ENCODE measurements at places on chromosomes 3 and 15.

DNA sequence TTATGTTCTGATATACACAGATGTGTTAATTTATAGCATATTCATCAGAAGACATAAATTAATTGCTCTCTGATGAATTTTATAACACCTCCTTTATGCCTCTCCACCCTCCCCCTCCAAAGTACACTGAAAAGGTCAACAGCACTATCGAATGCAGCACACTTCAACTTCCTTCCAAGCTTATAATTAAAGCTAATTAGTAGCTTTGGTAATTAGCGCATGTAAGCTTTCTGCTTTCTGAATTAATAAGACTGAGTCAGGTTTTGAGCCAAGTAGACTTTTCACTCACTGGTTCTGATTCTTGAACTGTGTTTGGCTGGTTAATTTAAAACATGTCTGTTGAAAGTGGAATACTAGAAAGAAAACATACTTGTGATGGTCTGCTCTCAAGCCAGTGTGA, 760.8 kb upstream of the CFAP20DC start:
- DNase-seq = no peak

DNA sequence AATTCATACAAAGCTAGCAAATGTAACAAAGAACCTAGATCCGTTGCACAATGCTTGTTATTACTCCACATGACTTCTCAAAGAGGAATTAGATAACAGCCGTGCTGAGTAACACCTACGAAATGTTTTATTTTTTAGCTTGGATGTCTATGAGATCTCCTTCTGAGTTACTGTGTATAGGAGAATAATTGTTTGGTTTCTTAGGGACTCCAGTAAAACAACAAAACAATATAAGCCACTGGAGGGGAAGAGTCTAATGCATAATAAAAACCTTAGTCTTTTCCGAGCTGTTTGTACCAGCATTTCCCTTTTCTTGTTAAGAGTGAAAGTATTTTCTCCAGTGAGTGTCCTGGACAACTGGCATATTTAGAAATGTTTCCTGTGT, 15.6 kb downstream of the SNAP23 start:
- DNase-seq = peak; percentile 82

DNA sequence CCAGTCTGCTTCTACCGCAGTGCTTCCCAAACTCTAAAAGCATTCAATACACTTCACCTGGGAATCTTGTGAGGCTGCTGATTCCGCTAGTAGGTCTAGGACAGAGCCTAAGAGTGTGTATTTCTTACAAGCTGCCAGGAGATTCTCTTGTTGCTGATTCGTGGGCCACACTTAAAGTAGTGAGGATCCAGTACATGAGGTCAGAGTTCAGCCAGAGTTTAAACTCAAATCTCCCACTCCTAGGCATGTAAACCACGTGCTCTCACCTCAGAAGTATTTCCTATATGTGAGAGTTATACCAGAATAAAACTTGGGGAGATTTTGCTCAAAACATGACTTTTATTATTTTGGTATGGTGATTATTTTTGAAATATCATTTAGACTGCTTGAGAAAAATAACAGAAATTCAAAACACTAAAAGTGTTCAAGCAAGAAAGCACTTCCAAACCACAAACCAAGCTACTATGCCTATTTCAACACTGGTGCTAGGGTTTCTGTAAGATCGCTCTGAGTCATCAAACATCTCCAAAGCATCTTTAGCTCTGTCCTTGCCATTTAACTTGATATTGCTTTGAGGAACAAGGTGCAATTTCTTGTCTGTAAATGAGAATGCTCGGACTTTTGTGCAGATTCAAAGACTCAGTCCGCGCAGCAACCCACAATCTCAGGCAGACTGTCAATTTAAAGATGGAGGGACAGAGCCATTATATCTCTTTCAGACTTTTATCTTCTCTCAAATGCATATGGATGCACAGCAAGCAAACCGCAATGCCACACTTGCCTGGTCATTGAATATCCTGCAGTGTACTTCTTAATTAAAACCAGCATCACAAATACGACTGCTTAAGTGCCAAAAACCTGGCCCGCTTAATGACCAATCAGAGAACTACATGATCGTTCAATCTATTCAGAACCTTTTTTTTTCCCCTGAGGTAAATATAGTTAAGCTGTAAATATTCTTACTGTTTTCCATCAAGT, 59.8 kb downstream of the AGTR1 start:
- peak; percentile 89 for DNase-seq

DNA sequence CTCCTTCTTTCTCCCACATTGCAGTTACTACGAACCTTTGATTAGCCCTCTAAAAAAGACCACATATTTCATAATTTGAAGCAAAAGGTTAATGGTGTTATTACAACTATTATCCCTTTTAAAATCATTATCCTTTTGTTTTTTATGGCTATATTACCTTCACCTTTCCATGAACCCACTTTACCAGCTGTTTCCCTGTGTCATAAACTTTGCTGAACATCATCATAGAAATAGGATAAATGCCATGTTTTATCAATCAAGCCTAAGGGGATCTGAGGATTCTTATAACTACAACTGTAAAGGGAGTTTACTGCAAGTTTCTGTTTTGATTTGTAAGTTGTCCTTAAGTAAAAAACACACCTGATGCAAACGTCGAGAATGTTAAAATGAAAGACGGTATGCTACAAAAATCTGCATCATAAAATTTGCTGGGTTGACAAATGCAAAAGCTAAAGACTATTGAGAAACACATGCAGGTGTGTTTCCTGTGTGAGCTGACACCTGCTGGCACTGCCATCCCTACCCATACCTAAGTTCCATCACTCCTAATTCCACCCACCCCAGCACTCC, 39.1 kb upstream of the ARRDC4 start:
- DNase-seq = no peak

All from inflammatory macrophage (primary cell).